Activated CD4-positive, alpha-beta T cell treated with anti-CD3 and anti-CD28 coated beads, Interleukin-2, amount 10 ng/mL, durations not matched to agents 7 days and 5 days (primary cell): ENCODE measurements at places on chromosomes 13 and 19. TPM values are rescaled to one million over a fixed set of nuclear protein-coding genes. Genes with fewer than 3 reads are reported as not detected.

DNA sequence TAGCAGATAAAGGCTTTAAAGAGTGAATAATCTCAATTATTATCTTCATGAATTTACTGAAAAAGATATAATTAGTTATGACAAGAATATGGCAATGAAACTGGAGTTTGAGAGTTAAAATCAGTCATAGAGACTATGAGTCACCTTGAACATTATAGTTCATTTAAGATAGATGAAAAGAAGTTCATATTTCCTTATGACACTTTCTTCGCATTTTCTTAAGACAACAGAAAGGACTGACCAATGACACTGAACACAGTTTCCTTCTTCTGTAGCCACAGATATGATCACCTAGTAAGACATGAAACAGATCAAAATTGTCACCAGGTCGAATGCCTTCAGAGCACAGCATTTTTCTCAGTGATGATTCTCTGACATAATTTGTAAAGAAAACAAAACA lies 202.1 kb downstream of the KLF12 start:
- DNase-seq, result no peak

GRCh38 chr19:2636141-2636896 lies 66.2 kb downstream of the GNG7 start:
- no peak for DNase-seq

GRCh38 chr13:26406791-26407190 lies 150.7 kb upstream of the WASF3 start:
- no peak for DNase-seq

DNA sequence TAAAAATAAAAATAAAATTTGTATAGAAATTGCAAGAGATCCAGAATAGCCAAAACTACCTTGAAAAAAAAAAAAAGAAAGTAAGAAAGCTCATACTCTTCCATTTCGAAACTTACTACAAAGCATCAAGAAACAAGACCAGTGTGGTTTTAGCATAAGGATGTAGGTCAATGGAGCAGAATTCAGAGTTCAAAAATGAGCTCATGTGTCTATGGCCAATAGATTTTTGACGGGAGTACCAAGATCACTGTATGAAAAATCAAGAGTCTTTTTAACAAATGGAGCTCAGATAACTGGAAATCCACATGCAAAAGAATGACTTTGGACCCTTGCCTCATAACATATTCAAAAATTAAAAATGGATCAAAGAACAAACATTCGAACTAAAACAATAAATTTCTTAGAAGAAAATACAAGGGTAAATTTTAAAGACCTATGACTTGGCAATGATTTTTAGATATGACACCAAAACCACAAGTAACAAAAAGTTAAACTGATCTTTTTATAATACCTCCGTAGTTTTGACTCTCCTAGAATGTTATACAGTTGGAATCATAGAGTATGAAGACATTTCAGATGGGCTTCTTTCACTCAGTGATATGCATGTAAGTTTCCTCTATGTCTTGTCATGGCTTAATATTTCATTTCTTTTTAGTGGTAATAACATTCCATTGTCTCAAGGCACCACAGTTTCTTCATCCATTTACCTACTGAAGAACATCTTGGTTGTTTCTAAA lies 43.2 kb downstream of the KLF12 start:
- DNase-seq, result no peak

GRCh38 chr13:44843403-44843802 lies 145.9 kb downstream of the NUFIP1 start:
- DNase-seq, result no peak

GRCh38 chr13:88124142-88124541 lies 453.0 kb downstream of the SLITRK5 start:
- no peak for DNase-seq

DNA sequence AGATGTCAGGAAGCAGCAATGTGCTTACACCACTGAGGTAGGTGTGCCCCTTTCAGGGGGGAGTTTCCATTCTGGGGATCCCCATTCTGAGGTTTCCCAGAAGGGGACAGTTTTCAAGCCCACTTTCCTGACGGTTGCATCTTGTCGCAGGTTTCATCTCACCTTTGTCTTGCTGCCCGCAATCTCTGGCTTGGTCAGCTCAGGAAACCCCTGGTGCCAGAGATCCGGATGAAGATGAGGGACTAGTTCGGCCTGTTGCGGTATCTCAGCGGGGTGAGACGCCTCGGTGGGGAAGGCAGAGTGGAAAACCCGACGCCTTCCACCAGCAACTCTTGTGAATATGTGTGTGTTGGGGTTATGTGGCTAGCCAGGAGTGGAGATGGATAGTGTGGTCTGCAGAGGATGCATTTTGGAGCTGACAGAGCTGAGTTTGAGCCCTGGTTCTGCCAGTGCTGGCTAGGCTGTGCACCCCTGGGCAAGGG lies 13.1 kb downstream of the TNFSF9 start:
- DNase-seq, result no peak

GRCh38 chr13:93824286-93824685 lies 597.7 kb downstream of the GPC6 start:
- DNase-seq, result no peak

GRCh38 chr13:74743992-74744391 lies 609.8 kb upstream of the KLF12 start:
- DNase-seq, result no peak

Gene DENND1C
- 104 TPM for total RNA-seq

Gene CASP14
- not detected for total RNA-seq

DNA sequence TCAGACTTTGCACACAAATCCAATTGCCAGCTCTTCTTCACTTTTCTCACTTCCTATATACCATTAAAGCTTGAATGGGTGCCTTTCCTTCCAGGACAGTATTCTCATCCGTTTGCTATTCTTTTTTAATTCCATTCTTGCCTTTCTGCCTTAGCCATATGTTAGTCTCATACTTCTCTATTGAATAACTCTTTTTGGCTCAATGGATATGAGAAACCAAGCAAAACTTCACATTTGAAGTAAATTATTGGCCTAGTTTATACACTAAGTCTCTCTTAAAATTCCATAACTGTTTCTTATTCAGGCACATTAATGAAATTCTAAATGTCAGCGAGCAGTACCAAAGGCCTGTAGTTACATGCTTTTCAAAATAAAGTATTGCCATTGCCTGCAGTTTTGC lies 129.6 kb upstream of the FRY start:
- no peak for DNase-seq

Gene S1PR5
- total RNA-seq, result not detected

GRCh38 chr19:7739801-7740681 lies 7.3 kb downstream of the CD209 start:
- no peak for DNase-seq

DNA sequence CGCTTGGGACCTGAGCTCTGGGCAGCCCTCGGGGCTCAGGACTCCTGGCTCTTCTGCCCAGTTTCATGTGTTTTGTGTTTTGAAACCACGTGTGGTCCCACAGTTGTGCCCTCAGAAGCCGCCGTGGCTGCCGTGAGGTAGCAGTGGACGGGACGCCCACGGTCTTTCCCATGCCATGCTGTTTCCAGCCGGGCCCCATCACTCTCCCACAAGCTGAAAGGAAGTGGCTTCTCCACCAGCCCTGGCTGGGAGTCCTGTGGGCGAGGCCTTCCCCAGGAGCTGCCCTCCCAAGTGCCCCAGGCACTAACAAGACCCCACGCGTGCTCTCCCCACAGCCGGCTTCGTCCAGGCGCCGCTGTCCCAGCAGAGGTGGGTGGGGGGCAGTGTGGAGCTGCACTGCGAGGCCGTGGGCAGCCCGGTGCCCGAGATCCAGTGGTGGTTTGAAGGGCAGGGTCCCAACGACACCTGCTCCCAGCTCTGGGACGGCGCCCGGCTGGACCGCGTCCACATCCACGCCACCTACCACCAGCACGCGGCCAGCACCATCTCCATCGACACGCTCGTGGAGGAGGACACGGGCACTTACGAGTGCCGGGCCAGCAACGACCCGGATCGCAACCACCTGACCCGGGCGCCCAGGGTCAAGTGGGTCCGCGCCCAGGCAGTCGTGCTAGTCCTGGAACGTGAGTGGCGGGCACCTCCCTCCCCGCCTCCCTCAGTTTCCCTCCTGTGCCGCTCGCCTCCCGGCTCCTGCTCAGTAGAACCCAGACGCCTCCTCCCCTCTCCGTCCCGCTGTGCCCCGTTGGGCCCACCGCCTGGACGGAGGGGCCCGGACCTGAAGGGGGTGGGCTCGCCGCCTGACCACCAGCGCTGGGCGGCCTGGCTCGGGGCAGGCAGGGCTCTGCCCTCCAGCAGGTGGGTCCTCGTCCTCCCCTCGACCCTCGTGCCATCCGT lies 5.3 kb downstream of the BSG start:
- no peak for DNase-seq

- DNase-seq, result no peak
Observed at GRCh38 chr19:31370216-31370615, 21.0 kb upstream of the TSHZ3 start.

DNA sequence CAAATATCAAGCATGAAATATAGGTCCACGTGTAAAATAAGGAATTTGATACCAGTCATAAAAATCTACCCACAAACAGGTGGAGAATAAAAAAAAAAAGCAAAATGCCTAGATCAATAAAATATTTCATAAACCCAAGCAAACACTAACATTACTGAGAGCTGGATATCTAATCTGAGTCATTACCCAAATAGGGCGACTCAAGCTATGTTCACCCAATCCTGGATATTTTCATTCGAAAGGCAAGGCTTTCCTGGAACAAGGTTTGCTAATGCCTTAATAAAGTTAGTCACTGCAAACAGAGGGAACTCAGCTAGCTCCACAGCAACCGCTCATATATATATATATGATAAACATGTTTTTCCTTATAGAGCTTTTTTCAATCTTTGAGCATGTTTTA lies 33.5 kb upstream of the TM9SF2 start:
- no peak for DNase-seq

DNA sequence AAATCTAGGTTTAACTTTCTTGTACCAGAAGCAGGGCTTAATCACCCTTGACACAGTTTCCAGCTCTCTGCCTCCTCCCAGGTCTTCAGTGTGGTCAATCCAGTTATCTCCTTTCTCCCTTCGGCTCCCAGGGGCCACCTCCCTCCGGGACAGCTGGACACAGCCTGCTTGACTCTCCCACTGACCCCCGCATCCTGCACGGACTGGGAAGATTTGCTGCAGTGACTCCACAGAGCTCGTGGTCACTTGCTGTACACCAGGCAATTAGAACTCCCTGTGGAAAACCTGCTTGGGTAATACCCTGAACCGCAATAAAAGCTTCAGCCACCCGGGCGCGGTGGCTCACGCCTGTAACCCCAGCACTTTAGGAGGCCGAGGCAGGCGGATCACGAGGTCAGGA lies 116.5 kb downstream of the NUFIP1 start:
- no peak for DNase-seq

Gene C13orf42
- total RNA-seq, result not detected

- no peak for DNase-seq
Observed at GRCh38 chr13:38819053-38819452, 132.2 kb downstream of the FREM2 start.

DNA sequence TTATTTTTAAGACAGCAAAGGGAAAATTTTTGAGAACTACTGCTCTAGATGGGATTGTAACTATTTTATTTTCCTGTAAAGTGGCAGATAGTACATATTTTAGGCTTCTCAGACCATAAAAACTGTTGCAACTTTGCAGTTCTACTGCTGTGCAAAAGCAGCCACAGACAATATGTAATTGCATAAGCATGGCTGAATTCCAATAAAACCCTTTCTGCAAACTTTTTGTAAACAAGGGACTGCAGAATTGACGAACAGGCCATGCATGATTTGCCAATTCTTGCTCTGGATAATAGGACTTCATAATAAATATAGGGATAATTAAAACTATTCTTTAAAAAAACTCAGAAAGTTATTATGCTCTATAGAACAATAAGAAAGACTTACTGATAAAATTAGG lies 149.1 kb downstream of the SLITRK5 start:
- DNase-seq, result no peak

DNA sequence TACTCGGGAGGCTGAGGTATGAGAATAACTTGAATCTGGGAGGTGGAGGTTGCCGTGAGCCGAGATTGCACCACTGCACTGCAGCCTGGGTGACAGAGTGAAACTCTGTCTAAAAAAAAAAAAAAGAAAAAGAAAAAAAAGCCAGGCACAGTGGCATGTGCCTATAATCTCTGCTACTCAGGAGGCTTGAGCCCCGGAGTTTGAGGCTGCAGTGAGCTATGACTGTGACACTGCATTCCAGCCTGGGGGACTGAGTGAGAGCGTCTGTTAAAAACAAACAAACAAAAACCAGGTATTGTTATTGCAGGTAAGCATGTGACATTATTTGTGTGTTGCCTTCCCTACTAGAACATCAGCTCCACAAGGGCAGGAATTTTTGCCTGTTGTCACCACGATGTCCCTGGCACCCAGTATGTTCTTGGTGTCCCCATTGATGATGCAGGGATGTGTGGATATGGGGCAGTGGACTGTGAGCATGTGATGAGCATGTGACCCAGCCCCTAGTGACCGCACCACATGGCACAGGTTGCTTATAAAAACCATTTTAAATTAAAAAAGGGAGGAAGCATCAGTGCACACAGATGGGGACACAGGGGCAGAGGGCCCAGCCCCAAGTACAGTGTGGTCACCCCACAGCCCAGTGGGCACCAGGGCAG lies 1.6 kb upstream of the KANK2 start:
- no peak for DNase-seq

- peak; percentile 21 for DNase-seq
Observed at GRCh38 chr19:6891761-6892385, 4.5 kb downstream of the ADGRE1 start.

DNA sequence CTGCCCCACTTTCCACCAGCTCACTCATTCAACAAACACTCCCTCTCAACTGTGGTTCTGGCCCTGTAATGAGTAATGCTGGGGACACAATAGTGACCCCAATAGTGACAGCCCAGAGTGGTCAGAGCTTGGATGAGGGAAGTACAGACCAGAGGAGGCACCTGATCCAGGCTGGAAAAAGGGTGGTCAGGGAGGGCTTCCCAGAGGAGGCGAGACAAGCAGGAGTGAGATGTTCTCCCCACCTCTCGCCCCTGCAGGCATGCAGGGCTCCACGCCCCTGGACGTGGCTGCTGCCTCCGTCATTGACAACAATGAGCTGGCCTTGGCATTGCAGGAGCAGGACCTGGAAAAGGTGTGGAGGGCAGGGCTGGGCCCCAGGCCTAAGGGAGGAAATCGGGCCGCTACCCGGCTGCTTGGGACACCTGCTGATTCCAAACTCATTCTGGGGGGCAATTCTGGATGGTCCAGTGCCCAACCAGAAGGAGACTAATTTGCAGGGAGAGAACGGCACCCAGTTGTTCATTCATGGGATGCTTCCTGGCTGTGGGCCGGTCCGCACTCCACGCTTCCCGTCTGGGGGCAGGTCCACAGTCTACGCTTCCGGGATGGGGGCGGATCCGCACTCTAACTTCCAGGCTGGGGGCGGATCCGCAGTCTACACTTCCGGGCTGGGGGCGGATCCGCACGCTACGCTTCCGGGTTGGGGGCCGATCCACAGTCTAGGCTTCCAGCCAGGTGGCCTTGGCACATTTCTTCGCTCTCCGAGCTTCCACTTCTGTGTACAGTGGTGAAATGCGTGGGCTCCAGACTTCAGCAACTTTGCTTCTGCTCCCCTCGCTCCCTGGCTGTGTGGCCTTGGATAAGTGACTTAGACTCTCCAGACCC lies 63.4 kb downstream of the RYR1 start:
- DNase-seq, result no peak

Gene CYP4F22
- 0.87 TPM for total RNA-seq

Gene SOX21
- total RNA-seq, result not detected
